Brain microvascular endothelial cell (primary cell): ENCODE measurements at places on chromosomes 2 and 18.
A peak's percentile ranks its signal among the peaks of the same experiment; 100 is the strongest.

DNA sequence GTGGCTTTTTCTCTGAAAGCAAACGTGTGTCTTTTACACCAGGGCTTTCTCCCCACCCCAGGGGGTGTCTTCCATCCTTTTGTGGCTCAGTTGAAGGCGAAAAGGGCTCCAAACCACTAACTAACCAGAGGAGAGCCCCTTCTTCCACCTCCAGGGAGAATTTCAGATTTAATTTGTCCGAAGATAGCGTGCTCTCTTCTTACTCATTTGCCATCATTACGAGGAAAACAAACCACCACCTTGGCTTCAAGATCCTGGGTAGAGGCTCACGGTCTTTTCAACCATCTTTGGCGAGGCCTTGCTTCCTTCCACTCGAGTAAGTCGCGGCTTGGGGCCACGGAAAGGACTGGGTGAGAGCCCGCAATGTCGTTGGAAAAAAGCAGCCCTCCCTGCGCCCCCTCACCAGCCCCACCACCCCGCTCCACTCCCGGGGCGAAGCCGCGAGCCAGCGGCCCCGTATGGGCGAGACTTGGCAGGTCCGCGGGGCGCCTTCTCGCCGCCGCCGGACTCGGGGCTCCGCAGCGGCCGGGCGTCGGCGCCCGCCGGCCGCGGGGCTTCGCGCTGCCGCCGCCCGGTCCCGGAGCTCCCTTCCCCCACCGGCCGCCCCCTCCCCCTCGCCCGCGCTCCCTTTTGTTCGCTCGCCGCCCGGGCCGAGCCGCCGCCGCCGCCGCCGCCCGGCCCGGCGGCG, 1.7 kb upstream of the ZNF532 start:
- DNase-seq, result no peak

DNA sequence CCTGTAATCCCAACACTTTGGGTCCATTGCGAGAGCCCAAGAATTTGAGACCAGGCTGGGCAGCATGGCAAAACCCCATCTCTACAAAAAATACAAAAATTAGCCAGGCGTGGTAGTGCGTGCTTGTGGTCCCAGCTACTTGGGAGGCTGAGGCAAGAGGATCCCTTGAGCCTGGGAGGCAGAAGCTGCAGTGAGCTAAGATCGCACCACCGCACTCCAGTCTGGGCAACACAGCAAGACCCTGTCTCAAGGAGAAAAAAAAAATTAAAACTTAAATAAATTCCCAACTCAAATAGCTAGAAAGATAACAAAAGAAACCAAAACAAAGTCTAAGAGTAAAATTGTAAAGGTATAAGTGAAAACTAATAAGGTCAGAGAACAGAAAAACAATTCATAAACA, 6.2 kb downstream of the ASXL2 start:
- DNase-seq, result no peak

DNA sequence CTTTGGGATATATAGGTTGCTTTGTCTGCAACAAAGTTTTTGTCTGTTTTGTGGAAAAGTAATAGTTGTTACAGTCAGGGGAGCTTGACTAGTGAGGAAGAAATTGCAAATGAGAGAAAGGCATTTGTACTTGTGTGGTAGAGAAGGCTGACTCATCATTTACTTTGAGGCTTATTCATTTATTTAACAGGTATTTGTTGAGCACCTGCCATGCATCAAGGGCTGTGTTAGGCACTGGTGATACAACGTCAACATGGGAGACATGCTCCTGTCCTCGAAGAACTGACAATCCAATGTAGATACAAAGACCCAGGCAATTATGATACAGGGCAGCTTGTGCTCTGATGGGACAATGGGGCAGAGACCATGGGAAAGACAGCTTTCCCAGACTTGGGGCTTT, 79.5 kb downstream of the UPP2 start:
- DNase-seq, result no peak

- DNase-seq, result no peak
Observed at GRCh38 chr2:174281736-174282135, 33.4 kb upstream of the OLA1 start.

DNA sequence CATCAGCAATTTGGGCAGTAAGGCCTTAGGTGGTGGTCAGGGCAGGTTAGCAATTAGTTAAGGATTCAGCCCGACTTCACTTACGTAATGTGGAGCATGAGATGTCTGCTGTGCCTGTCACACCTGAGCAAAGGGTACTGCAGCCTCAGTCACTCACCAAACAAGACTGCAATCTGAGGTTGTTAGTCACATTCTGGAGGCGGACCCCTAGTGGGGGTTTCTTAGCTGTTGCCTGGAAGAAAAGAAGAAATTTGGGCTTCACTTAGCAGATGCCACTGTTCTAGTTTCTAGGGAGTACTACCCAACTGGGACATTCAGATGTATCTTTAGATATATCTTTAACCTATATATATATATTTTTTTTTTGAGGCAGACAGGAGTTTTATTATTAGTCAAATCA, 529.9 kb downstream of the SLC4A3 start:
- no peak for DNase-seq

DNA sequence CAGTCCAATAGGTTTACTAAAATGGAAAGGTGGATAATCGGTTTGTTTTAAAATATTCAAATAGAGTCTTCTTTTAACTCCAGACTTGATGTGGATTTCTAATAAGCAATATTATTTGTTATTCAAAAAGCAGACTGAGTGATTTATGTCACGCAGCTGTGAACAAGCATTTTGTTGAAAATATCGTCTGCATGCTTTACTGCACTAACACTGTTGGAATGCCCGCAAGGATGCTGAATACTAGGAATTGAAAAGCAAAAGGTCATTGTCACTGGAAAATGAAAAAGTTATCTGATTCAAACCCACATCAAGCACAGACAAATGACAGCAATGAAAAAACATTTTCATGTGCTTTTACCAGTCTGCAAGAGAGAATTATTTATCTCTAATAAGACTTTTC, 31.1 kb downstream of the CHN1 start:
- DNase-seq, result no peak

- DNase-seq, result no peak
Observed at GRCh38 chr18:66013969-66014368, 263.2 kb downstream of the CDH7 start.

- DNase-seq, result no peak
Observed at GRCh38 chr2:96591494-96591893, 46.6 kb downstream of the KANSL3 start.

- no peak for DNase-seq
Observed at GRCh38 chr18:50142441-50143120, 52.4 kb downstream of the MYO5B start.

- DNase-seq, result no peak
Observed at GRCh38 chr2:202555356-202555755, 79.4 kb upstream of the FAM117B start.

DNA sequence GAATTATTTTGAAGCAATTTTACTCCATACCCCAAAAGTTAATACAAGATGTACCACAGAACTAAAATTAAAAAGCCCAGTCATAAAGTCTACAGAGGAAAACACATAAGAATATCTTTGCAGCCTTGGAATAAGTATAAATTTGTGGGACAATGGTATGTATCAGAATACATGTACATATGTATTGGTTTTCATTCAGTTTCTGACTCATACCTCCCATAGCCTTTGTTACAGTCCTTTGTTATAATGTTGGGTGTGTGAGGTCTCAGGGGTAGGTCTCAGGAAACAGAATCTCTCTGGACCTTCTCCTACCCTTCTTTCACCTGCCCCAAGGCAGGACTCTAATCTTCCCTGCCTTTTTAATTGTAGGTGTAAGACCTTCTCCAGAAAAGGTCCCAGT, 1370.7 kb upstream of the CDH2 start:
- DNase-seq, result no peak

GRCh38 chr2:82256983-82257632, 1952.6 kb upstream of the LRRTM1 start:
- no peak for DNase-seq

DNA sequence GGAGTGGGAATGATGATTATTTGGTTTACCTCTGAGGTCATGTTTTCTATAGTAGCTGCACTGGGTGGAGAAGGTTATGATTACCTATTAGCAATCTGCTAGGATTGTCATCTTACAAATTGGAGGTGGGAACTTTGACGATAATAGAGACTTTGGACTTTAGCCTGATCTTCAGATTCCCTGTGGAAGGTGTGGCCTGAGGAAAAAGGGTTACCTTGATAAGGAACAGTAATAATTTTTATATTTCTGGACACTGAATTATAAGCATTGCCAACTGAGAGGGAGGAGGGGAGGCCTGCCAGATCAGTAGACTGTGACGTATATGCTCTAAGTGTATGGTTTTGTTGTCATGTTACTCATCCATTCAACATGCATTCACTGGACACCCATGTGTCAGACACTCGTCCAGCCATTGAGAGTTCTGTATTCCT, 183.4 kb upstream of the FOSL2 start:
- DNase-seq, result peak; percentile 67

DNA sequence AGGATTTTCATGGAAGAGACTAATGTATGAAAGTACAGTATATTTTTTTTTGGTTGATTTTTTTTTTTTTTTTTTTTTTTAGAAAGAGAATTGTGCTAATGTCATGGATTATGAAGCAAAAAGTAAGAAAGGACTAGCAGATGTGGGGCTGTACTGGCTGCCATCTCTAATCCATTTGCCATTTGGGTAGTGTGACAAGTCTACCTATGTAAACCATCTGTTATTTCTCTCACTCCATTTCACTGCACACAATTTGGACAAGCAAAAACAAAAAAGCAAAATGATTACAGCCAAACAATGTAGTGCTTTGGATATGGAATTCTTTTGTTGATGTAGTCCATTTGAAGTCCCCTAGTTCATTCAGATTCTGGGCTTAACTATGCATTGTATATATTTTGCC, 1355.4 kb downstream of the LRP1B start:
- no peak for DNase-seq

GRCh38 chr2:69701100-69701945, 40.6 kb upstream of the ANXA4 start:
- DNase-seq, result peak; percentile 6

- DNase-seq, result no peak
Observed at GRCh38 chr2:12988279-12988678, 271.5 kb downstream of the TRIB2 start.

DNA sequence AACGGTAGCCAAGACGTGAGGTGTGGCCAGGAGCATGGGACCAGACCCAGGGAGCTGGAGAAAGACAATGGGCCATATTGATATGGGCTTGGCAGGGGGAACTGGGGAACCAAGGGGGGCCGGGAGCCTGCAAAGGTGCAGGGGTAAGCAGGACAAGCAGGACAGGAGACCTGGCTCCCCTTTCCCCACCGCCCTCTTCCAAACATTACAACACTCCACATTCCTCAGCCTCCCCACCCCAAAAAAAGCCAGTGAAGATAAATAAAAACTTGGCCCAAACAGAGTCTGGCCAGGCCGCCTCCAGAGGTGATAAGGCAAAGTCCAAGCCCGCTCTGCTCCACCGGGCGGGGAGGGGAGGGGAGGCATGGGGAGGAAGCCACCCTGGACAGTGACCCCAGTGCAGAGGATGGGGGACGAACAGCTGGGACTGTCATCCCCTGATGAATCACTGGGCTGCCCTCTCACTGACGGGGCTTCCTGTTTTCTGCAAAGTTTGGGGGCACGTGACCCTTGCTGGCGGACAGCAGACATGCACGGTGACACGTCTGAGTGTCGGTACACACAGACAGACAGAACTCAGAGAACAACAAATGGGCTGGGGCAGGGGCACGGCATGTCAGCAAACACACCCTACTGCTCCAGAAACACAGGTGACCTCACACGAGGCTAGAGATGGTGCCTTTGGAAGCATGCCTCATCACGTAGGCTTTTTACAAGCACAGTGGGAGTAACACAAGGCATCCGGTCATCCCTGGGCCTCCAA, 100.2 kb downstream of the TNS1 start:
- peak; percentile 57 for DNase-seq

DNA sequence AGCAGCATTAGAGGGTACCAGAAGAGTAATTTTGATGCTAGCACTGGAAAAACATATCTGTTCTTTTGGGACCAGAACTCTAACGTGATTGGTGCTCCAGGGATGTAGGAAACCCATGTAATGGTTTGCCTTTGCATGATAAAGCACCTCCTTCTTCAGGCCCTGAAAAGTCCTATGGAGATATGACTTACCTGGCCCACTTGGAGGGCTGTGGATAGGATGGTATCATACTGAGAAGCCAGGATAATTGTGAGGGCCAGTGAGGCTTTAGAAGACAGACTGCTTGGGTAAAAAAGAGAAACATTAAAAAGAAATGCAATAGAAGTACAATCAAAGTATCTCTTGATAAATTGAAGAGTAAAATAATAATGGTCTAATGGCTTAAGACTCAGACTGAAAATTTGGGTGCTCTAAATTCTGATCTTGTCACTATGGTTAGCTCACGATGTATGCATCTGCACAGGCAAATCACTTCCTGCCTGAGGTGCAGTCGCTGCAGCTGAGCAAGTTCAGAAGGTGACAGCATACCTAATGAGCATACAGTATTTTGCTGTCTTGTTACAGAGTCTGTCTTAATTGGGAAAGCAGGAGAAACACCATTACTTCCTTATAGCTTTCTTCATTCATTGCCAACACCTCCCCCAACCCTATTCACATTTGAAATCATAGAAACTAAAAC, 371.5 kb downstream of the NUP35 start:
- no peak for DNase-seq

- DNase-seq, result no peak
Observed at GRCh38 chr2:19474128-19474527, 115.7 kb upstream of the OSR1 start.

DNA sequence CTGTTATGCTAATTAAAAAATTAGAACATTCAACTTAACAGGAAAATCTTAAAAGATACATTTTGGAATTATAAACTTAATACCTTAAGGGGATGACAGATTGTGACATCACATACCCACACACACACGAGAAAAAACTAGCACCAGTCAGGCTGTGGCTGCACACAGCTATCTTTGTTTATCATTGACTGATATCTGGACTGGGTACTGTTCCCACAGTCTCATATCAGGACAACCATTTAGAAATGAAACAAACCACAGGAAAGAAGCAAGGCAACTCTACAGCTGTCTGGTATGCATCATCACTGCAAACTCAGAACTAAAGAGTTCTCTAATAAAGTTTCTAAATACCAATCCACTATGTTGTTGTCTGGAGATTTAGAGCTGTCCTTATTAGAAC, 210.9 kb upstream of the SMAD7 start:
- peak; percentile 91 for DNase-seq

- DNase-seq, result no peak
Observed at GRCh38 chr18:57747809-57748680, 55.1 kb downstream of the ATP8B1 start.

DNA sequence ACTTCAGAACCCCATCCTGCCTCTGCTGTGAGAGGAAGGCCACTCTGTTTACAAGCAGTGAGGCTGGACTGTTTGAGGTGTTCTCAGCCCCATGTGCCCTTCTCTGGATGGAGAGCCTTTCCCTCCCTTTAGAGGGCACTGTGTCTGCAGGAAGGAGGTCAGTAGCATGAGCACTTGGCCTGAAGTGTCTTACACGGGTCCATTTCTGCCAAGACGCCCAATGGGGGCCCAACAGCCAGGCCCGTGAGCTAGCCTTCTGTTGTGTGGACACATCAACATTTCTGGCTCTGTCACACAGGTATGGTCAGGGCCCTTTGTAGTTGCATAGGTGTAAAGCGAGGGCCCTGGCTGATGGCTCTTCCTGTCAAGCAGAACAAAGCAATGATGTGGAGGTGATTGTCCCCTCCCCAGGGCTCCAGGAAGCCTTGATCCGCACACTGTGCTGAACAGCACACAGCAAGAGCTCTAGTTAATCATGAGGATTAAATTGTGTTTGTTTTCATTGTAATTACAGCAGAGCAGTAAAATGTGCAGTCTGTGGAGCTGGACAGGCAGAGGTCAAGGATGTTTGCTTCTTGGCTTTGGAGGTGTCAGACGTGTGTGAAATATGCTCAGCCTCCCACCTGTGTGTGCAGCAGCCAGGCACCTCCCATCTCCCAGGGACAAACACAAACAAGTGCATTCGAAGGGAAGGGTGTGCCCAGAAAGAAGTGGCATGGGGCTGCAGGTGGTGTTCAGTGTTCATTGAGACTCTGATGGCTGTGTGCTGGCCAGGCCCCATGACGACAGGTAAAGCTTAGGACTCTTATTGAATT, 132.1 kb downstream of the SH3RF3 start:
- DNase-seq, result no peak
